ENCODE measurements at places on chromosomes 6 and 20.
A peak's percentile ranks its signal among the peaks of the same experiment; 100 is the strongest.

- no peak for DNase-seq
Measured at GRCh38 chr20:17761604-17762003, 61.8 kb downstream of the BANF2 start.

DNA sequence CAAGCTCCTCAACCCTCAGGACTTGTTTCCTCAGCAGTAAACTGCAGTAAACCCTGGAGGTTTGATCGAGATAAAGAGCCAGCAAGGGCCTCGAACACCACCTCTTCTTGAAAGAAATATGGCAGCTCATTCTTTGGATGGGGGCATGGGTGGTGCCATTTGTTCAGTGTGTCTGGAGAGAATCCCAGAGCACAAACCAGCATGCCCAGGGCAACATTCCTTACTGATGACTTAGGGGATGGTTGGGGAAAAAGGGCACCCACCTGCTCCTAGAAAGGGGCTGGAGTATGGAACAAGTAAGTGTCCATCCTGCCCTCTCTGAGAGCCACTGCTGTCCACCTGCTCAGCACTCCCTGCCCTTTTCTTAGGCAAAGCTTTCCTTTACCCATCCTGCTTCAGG is 31.3 kb upstream of the ZFAND3 start:
- DNase-seq = no peak

GRCh38 chr6:42136508-42137193 is 5.8 kb downstream of the C6orf132 start:
- no peak for DNase-seq

DNA sequence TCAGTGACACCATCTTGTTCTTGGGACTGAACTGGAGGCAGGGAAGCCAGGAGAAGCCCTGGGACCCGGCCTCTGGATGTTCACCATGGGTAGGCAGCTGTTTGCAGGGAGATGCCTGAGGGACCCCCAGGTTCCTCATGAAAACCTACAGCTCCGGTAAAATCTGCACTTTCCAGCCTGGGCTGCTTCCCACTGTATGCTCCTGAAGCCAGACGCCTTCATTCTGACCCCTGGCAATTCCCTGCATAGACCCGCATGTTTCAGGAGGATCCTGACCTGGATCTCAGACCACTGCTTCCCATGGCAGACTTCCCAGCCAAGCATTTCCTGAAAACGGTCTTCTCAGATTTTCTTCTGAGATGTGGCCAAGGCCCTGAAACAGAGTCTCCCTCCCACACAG is 306.7 kb downstream of the PREX1 start:
- DNase-seq = no peak

- peak; percentile 21 for DNase-seq
Measured at GRCh38 chr6:144334150-144334708, 49.1 kb downstream of the UTRN start.

DNA sequence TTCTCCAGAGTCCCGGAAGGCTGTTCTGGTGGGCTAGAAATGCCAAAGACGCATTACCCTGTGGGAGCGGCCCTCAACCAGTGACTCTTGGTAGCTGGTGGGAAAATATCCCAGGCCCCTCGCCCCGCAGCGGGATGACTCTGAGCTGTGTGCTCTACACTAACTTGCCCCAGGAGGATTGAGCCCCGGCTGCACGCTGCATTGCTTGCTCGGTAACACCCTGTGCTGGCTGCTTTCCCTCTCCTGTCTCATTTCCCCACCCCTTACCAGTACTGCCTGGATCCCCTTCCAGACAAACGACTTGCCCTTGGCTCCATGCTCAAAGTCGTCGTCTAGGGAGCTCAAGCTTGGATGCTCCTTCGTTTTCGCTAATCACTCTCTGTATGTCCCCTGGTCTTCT is 411.8 kb upstream of the SULF2 start:
- DNase-seq = no peak

- no peak for DNase-seq
Measured at GRCh38 chr20:46990596-46991104, 96.0 kb downstream of the EYA2 start.

GRCh38 chr6:53746442-53747103 is 48.2 kb upstream of the LRRC1 start:
- no peak for DNase-seq

GRCh38 chr6:73515204-73515655 is 5.6 kb downstream of the EEF1A1 start:
- DNase-seq = no peak

DNA sequence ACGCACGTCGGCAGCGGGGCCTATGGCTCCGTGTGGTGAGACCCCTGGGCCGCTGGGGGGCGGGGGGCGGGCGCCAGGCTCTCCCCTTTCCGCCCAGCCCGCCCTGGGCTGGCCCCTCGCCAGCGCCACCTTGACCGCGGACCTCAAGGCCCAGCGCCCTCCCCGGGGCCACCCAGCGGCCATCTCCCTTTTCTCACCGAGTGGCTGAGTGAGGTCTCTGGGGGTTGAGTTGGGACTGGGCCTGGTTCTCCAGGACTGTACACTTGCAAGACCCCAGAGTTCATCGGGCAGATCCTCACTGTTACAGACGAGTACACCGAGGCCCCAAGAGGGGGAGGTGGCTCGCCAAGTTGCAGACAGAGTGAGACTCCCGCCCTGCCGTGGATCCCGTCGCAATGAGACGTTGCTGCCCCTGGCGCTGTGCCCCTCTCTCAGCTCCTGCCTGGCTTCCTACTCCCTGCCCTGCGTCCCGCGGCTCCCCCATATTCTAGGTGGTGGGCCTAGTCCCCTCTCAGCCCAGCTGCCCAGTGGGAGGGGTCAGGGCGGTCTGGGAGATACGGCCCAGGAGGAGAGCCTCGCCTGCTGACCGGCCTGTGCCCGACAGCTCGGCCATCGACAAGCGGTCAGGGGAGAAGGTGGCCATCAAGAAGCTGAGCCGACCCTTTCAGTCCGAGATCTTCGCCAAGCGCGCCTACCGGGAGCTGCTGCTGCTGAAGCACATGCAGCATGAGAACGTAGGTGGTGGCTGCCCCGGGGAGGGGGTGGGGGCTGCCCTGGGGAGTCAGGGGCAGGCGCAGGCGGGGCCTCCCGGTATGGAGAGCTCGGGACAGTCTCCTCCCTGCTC is 576 bp downstream of the MAPK13 start:
- DNase-seq = peak; percentile 26

GRCh38 chr6:90993770-90994169 is 406.9 kb upstream of the MAP3K7 start:
- DNase-seq = no peak

DNA sequence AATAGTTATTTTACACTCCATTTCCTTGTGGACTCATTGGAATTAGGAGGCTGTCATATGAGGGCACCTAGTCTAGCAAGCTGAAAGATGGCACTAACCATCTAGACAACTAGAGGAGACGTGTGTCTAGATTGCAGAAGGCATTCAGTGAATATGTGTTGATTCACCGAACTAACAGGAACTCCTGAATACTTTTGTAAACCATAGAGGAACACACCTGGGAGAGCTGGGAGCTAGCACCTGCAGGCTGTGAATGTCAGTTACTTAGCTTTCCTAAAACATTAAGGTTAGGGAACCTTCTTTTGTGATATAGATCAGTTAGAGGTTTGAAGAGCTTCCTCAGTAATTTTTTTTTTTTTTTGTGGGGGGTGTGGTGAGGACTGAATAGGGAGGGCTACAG is 7.7 kb downstream of the OPN5 start:
- DNase-seq = no peak

DNA sequence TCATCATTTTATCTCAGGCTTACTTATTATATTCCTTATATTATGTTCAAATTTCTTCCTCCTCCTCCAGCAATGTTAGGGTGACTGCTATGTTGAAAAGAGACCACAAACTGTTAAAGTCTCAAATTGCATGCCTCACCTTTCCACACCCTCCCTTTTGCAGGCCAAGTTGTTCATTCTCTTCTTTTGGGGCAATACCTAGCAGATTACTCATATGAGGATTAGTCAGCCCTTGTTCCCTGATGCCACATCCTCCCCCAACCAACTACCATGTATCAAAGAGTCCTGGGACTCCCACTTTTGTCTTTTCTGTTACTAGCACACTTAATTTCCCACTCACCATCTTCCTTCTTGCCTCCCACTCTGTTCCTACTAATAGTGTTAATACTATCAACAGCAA is 434.7 kb downstream of the BCKDHB start:
- DNase-seq = no peak

DNA sequence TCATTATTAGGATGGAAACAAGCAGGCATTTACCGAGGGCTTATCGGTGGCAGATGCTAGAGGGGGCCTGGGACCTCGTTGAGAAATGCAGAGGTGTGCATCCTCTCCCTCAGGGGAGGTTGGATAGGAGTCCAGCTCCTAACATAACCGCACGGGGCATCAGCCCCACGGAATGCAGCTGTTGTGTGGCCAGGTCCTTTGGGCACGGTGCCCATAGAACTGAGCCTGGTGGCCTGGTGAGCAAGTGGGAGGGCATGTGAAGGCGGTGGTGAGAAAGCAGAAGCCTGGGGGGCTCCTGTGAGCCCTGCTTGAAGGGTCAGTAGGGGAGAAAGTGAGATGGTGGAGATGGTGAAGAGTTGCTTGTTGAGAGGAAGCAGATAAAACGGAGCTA is 143.7 kb downstream of the CDH26 start:
- DNase-seq = no peak

- no peak for DNase-seq
Measured at GRCh38 chr6:150001295-150002008, 23.9 kb downstream of the RAET1L start.

- DNase-seq = no peak
Measured at GRCh38 chr6:130837067-130837466, 9.9 kb downstream of the SMLR1 start.

- no peak for DNase-seq
Measured at GRCh38 chr6:13222048-13222447, 106.3 kb downstream of the TBC1D7 start.

- no peak for DNase-seq
Measured at GRCh38 chr20:56362833-56363413, 4.1 kb downstream of the FAM210B start.

DNA sequence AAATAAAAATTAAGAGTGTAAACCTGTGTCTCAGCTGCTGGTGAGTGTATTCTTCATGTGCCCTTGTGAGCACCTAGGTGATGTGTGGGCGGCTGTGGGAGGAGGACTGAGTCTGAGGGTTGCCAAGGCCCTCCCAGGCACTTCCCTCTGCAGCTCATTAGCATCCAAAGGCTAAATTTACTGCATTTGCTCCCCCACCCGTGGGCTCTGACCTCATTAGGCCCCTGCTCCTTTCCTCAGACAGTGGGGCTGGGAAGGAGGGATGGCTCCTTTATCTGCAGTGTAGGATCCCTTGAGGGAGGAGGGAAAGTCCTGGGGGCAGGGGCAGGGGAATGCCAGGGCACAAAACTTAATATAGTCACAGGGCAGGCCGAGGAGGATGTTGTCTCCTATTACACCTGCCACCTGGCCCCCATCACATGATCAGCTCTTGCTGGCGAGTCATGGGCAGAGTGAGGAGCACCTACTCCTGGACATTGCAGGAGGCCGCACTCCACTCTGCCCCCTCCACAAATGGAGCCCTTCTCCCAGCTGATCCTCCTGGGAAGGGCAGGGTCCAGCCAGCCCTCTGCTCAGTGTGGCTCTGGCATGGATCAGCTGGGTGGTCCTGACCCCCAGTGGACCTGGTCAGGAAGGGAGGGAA is 133.2 kb downstream of the MRPL14 start:
- no peak for DNase-seq

DNA sequence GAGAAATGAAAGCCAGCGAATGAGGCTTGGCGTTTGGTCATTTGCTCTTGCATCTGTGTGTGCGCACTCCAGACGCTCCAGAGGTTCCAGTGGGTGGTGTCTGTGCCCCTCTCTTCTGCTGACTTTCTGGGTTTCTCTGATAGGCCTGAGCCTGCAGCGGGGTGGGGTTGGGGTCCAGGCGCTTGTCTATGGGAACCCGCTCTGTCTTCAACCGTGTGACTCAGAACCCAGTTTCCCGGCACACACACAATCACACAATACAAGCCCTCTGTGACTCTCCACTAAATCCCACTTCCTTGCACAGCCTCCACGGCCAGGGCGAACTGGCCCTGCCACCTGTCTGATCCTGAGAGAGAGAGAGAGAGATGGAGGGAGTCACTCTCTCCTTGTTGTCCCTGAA is 24.6 kb downstream of the RBM38 start:
- no peak for DNase-seq

DNA sequence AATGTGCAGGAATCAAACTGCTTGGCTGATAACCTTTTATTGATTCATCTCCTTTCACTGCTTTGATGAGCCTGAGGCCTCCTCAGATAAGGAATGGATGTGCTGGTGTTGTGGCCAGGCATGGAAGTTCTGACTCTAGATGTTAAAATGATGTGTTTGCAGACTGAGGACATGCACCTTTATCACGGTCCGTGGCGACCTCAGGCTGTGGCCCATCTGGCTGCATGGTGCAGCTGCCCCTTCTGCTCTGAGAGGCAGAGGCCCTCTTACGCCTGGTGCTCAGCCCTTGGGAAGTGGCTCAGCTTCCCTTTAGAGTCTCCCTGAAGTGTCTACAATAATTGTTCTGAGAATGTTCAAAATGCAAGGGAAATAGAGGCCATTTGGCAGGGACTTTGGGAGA is 26.2 kb downstream of the CDH4 start:
- DNase-seq = no peak

- no peak for DNase-seq
Measured at GRCh38 chr6:9948678-9949077, 466.2 kb downstream of the TFAP2A start.

GRCh38 chr20:62624325-62624690 is 18.0 kb upstream of the SLCO4A1 start:
- no peak for DNase-seq

DNA sequence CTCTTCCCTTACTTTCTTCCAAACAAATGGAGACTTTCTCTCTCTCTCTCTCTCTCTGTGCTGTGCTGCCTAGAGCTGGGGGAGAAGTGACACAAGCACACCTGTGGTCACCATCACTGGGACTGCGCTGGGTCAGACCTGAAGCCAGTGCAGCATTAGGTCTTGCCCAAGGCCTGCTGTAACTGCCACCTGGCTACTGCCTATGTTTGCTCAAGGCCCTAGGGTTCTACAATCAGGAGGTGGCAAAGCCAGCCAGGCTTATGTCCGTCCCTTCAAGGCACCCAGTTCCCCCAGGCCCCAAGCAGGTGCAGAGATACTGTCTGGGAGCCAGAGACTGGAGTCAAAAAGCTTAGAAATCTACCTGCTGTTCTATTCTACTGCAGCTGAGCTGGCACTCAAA is 49.4 kb upstream of the TOP1 start:
- no peak for DNase-seq

GRCh38 chr6:35177596-35177995 is 36.2 kb upstream of the SCUBE3 start:
- DNase-seq = no peak

- DNase-seq = no peak
Measured at GRCh38 chr6:70051197-70052124, 185.1 kb downstream of the COL19A1 start.

DNA sequence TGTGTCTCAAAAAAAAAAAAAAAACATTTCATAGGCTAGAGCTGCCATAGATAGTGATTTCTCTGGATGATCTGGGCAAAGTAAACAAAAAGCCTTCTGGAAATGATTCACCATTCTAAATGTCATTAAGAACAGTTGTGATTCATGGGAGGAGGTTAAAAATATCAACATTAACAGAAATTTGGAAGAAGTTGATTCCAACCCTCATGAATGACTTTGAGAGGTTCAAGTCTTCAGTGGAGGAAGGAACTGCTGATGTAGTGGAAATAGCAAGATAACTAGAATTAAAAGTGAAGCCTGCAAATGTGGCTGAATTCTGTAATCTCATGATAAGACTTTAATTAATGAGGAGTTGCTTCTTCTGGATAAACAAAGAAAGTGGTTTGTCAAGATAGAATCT is 26.8 kb upstream of the MMP24 start:
- no peak for DNase-seq

GRCh38 chr6:26087284-26088115 is at the start of gene HFE:
Gene HFE (plus strand): TSS chr6:26087429. CDS start chr6:26087441, 12 bp downstream.
- DNase-seq = no peak
